Activated naive CD4-positive, alpha-beta T cell (primary cell): ENCODE measurements at places on chromosomes 11 and 22.

DNA sequence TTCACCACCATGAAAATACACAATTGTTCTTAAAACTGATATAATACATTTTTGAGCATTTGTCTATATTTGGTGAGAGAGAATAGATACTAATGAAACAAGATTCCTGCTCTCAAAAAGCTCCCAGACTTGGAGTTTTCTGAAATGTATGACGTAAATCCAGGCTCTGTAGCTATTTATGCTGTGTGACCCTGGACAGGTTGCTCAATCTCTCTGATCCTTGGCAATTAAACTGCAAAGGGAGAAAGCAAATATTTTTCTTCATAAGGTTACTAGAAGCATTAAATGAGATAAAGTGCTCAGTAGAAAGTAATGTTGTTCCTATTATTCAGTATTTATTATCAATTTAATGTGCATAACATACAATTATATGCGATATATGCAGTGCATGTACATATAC lies 42.5 kb downstream of the SVIP start:
- no peak for DNase-seq

DNA sequence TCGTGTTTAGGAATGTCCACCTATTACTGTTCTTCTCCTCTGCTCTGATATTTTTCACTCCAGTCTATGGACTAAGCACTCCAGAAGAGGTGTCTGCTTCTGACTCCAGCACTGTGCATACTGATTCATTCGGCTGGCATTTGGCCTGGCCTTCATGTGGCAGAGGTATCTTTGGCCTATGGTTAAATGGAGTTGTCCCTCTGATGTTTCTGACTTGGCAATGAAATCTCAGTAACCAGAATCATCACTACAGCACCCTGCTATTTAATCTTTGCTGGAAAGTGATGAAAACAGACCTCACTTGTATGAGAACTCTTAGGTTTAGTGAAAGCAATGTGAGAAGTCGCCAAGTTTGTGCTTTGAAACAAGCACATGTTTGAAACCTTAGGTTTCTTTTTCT lies 155.2 kb downstream of the MAML2 start:
- no peak for DNase-seq

DNA sequence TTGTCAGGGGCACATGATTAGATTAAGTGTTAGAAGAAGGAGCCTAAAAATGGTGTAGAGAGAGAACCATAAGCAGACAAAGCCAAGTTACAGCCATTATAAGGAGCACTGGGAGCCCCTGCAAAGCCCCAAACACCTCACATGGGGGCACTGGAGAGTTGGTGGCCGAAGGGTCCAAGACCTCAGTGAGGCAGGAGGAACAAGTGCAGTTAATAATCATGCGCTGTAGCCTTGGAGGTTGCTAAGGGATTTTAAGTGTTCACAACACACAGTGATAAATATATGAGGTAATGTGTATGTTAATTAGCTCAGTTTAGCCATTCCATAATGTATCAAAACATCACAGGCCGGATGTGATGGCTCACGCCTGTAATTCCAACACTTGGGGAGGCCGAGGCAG lies 54.4 kb upstream of the JAM3 start:
- no peak for DNase-seq

- peak; percentile 93 for DNase-seq
These were observed 830 bp upstream of the ESRRA start for GRCh38 chr11:64304316-64305072.

GRCh38 chr11:78397398-78397797 lies 20.2 kb downstream of the GAB2 start:
- no peak for DNase-seq

- no peak for DNase-seq
These were observed 8.0 kb upstream of the TPCN2 start for GRCh38 chr11:69040581-69041260.

DNA sequence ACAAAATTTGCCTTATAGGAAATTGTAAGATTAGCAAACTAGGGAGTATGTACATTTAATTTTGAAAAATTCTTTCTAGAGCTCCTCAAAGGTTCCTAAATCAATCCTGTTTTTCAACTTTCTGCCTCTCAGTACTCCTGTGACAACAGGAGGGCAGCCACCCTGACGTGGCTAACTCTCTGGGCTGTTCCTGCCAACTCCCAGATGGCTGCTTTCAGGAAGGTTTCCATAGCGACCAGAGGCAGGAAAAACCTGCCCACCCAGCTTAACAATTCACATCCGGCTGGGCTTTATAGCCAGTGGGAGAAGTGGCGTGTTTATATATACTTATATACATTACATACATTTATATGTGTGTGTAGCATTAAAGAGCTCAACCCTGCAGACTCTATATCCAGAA lies 26.5 kb downstream of the SGSM3 start:
- no peak for DNase-seq

GRCh38 chr11:23318670-23319069 lies 458.4 kb upstream of the CCDC179 start:
- DNase-seq, result no peak

DNA sequence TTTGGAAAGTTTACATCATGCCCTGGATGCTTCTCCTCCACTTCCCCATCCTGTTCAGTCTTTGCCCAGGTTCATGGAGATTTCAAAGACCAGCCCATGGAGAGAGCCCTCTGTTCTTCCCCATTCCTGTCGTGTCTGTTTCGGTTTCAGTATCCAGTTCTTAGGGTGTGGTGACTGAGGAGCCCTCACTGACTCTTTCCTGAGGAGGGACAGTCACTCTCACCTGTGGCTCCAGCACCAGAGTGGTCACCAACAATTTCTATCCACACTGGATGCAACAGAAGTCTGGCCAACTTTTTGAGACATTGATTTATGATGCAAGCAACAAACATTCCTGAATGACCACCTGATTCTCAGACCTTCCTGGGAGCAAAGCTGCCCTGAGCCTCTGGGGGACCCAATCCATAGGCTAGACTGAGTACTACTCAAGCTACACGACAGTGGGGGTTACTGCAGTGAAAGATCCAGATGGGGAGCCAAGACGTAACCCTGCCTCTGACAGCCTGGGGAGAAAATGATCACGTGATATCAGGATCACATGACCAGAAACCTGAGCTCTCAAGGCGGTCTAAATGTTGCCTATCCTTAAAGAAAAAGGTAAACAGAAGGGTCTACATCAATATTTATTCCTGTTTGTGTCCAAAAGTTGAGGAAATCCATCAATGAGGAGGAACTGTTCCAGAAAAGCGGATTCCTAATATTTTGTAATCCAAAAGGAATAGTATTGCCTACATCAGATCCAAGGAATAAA lies 76.2 kb upstream of the VPREB1 start:
- no peak for DNase-seq

DNA sequence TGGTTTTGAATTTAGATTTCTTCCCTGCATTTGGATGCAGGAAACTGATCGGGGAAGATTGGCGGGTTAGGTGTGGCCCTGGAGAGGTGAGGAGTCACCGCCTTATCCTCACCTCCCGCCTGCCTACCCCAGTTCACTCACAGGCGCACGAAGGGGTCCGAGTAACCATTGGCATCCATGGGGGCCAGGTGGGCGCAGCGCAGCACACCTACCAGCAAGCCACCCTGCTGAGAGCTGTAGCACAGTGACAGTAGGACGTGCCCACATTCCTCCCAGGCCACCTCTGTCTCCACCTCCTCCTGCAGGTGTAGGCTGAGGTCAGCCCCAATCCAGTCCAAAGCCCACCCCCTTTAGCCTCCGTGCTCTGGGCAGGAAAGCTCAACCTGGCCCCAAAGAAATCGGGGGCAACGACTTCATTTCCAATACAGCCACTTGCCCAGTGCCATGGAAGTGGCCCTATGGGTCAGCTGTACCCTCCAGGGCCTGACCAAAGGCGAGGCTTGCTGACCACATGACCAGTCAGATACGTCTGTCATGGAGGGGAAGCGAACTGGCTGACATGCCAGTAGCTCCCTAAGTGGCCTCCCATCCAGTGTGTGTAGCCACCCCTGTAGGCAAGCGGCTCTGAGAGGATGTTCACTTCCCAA lies 6.7 kb downstream of the NDUFV1 start:
- DNase-seq, result no peak

- DNase-seq, result no peak
These were observed 203.1 kb upstream of the CADM1 start for GRCh38 chr11:115707180-115707905.

DNA sequence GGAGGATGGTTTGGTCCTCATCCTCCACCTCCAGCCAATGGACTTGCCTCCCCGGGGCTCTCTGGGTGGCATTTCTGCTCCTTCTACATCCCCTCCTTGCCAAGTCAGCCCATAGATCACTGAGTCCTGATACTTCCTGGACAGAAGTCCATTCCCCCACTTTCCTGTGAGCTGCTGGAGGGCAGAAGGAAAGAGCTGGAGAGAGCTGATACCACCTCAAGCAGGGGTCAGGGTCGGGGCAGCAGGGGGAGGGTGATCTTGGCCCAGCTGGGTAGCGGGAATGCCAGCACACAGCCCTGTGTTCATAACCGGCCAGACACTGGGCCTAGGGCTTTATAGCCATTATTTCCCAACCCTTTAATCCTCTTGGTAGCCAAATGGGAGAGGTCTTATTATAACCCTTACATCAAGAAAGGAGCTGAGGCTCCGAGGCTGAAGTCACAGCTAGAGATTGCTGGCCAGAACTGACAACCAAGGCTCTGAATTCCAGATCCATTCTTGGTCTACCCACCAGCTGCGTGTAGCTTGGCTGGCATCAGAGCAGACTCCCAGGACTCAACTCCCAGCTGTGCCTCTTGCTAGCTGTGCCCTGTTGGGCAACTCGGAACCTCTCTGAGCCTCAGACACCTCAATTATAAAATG lies 39.9 kb downstream of the CD6 start:
- no peak for DNase-seq

DNA sequence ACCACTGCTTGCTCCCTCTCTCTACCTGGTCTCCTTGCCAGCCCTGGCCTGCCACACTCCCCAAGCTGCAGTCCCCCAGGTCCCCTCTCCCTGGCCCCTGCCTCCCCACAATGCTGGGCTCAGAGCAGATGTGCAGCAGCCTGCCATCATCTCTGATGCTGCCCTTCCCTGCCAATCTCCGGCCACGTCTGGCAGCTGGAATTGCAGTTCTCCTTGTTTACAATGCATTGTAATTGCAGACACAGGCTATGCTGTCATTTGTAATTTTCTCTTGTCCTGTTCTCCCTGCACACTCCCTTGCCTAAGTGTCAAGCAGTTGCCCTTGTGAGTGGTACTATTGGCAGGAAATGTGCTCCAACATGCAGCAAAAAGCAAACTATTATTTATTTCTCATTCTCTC lies 222.3 kb downstream of the NTM start:
- no peak for DNase-seq

DNA sequence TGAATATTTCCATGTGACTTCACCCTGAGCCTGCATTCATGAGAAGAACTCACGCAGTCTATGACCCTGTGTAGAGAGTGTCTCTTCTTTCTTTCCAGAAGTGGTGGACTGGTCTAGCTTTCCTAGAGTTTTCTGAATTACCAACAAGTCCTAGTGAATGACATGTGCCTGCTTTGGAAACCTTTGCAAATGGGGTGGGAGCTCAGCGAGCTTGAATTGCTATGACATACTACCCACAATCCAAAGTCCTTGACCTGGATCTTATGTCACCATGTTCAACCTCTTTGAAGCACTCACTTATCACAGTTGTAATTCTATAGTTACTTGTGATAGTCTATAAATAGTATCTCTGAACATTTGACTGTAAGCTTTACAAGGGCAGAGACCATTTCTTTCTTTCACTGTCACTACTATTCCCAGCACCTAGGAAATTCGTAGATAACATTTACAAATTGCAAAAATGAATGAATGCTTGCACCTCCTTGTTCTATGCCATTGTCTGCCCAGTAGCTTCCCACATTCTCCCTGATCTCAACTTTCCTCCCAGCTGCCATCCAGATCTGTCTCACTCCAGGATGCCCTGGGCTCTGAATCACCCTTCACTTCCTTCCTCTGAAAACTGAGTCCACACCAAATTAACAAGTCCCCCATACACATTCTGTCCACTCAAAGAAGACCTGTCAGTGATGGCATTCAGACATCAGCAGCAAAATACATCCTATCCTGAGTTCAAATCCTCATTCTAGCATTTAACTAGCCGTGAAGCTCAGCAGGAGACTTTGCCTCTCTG lies 201.9 kb upstream of the SESN3 start:
- no peak for DNase-seq

GRCh38 chr11:44625759-44626523 lies 60.5 kb downstream of the CD82 start:
- no peak for DNase-seq

- DNase-seq, result no peak
These were observed 13.8 kb downstream of the MRGPRF start for GRCh38 chr11:68999093-68999747.

DNA sequence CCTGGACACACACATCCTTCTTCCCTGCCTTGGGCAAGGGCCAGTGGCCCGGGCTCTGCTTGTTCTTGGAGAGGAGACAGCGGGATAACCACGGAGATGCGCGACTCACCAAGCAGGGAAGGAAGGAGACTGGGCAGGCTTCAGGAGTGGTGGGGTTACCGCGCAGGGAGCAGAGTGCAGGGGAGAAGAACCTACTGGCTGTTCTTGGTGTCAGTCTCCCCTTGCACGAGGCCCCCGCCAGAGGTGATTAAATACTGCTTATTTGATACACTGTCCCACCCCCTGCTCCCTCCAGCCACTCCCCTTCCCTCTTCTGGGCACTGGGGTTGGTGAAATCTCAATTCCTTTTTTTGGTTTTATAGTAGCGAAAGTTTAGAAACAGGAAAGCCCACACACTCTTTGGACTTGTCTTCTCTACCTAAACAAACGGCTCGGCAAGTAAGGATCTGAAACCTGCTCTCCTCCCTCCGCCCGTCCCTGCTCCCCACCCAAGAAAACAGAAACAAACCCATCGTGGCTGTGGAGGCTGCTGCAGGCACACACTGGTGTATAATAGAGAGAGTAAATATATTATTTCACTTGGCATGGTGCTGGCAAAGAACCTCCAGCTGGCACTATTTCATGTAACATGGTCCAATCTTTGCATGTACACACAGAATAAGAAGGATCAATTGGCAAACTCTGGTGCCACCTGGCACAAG lies 10.8 kb downstream of the LARGE2 start:
- no peak for DNase-seq

- no peak for DNase-seq
These were observed 53.5 kb downstream of the COMMD9 start for GRCh38 chr11:36235750-36236149.

DNA sequence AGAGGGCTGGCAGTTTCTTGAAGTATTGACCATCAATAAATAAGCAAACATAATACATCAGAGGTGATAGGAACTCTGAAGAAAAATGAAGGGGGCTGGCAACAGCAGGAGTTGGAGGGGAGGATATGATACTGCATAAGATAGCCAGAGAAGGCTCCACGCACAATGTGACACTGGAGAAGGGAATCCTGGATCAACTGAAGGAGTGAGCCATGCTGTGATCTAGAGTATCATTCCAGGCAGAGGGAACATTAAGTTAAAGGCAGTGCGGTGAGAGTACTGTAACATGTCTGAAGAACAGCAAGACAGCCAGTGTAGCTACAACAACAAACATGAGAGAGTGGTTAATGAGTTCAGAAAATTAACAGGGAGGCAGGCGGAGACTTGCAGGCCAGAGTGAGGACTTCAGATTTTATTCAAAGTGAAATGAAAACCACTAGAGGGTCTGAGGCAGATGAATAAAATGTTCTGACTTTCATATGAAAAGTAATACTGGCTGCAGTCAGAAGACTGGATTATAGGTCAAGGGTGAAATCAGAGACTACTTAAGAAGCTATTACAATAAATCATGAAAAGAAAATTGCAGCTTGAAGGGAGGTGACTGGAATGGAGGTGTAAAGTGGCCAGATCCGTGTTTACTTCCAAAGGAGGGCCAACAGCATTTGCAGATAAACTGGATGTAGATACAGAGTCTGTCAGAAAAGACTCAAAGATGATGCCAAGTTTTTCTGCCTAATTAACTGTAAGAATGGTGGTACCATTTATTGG lies 49.4 kb downstream of the RRAS2 start:
- DNase-seq, result no peak
